CD8-positive, alpha-beta memory T cell (primary cell): ENCODE measurements at places on chromosomes 6 and 20. TPM values are rescaled to one million over a fixed set of nuclear protein-coding genes. Genes with fewer than 3 reads are reported as not detected.

DNA sequence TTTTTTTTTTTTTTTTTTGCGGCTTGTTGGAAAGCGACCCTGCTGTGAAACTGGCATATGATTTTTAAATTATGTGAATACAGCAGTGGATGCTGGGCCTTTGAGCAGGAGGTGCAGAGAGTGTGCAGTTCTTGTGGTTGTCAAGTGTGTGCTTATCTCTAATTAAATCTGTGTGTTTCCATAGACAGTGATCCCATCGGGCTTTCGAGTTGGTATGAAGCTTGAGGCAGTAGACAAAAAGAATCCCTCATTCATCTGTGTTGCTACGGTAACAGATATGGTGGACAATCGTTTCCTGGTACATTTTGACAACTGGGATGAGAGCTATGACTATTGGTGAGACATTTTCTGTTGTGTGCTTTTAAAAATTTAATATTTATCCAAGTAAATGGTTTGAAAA, 52.4 kb downstream of the L3MBTL3 start:
- no peak for DNase-seq
- H3K36me3 ChIP-seq = no peaks in the 10 kb centered on the region
- no peak overlapping the region for H3K27ac ChIP-seq
- H3K4me3 ChIP-seq = no peak overlapping the region
- H3K4me1 ChIP-seq = no peaks in the 10 kb centered on the region
- H3K27me3 ChIP-seq = no peaks in the 10 kb centered on the region

DNA sequence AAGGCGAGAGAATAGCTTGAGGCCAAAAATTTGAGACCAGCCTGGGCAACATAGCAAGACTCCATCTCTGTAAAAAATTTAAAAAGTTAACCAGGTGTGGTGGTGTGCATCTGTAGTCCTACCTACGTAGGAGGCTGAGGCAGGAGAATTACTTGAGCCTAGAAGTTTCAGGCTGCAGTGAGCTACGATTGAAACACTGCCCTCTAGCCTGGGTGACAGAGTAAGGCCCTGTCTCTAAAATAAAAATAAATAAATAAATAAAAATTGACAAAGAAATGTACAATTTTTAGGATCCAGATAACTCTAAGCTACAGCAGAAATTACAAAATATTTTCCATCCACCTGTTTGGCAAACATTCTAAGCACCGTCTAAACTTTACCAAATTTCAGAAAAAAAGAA, 941.0 kb upstream of the ADGRB3 start:
- no peak overlapping the region for H3K27ac ChIP-seq
- no peaks in the 10 kb centered on the region for H3K27me3 ChIP-seq
- no peak for DNase-seq
- no peaks in the 10 kb centered on the region for H3K4me1 ChIP-seq
- H3K36me3 ChIP-seq = no peaks in the 10 kb centered on the region

- no peak for DNase-seq
- H3K27me3 ChIP-seq = no peaks in the 10 kb centered on the region
- H3K4me3 ChIP-seq = no peak overlapping the region
- H3K27ac ChIP-seq = peak overlapping the region; percentile 7
- no peaks in the 10 kb centered on the region for H3K36me3 ChIP-seq
Measured at GRCh38 chr6:79538106-79538971, 1.1 kb upstream of the LCA5 start.

DNA sequence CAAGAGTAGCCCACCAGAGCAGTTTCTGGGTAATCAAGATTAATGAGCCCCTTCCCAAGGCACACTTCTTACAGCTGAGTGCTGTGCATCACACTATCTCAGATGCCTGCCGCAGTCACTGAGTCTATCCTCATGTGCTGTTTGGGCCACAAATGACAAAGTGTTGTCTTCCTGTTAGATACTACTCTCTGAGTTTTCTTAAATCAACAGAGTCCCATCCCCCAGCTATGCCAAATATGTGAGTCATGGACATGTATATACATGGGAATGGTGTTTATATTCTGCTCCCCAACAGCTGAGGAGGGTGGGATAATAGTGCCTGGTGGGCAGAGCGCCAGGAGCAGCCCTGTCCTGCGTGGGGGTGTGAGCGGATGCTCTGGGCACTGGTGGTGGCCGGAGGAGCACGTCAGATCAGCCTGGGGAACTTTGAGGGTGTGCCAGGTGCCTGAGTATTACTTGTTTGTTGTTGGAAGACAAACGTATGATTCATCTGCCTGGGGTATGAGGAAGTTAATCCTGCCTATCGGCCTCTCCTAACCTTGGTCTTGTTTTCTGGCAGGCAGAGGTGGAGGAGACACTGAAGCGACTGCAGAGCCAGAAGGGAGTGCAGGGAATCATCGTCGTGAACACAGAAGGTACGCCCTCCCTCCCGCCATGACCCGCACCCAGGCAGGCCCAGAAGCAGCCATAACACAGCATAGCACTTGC, 9.6 kb downstream of the DYNLRB1 start:
- peaks cover 10% of the 10 kb centered on the region for H3K4me1 ChIP-seq
- DNase-seq = no peak
- peaks cover 38% of the 10 kb centered on the region for H3K36me3 ChIP-seq
- no peak overlapping the region for H3K27ac ChIP-seq
- H3K4me3 ChIP-seq = no peak overlapping the region

- DNase-seq = no peak
- H3K27ac ChIP-seq = no peak overlapping the region
- H3K4me1 ChIP-seq = peaks cover 2% of the 10 kb centered on the region
- H3K27me3 ChIP-seq = no peaks in the 10 kb centered on the region
Measured at GRCh38 chr6:35926509-35927215, 5.8 kb upstream of the SRPK1 start.

GRCh38 chr6:17269840-17270239, 11.3 kb upstream of the RBM24 start:
- H3K4me3 ChIP-seq = no peak overlapping the region
- no peaks in the 10 kb centered on the region for H3K27me3 ChIP-seq
- no peaks in the 10 kb centered on the region for H3K4me1 ChIP-seq
- H3K36me3 ChIP-seq = no peaks in the 10 kb centered on the region
- DNase-seq = no peak

C20orf204 gene
- polyA plus RNA-seq = 0.40 TPM

RAMACL gene
- 0.15 TPM for polyA plus RNA-seq

DNA sequence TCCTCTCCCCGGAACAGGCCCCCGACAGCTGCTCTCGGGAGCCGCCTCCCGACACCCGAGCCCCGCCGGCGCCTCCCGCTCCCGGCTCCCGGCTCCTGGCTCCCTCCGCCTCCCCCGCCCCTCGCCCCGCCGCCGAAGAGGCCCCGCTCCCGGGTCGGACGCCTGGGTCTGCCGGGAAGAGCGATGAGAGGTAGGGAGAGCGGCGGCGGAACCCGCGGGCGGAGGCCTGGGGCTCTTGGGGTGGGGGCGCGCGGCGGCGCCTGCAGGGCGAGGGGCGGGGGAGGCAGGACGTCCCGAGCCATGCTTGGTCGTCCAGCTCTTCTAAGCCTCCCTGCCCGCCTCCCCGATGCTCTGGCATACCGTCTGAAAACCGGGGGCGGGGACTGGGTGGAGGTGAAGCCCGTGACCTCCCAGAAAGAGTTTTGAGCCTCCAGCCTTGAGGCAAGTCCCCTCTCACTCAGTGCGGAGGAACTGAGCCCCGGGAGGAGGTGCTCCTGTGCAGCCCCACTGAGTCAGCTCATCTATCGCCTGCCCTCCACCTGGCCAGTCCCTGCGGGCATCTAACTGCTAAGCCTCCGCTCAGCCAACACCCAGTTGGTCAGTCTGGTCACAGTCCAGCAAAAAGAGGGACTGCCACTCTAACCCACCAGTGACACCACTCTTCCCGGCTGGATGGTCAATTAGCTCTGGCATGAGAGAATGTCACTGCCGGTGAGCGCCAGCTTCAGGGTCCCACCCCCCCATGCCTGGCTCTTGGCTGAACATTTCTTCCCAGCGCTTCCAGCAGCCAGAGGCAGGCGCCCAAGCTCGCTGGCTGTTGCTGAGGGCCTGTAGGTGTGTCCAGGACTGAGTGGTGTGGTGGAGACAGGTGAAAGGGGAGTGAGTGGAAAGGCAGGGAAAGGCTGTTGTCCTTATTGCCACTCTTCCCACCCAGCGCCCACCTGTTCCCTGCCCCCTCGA, 482 bp downstream of the DDR1 start:
- H3K27ac ChIP-seq = peak overlapping the region; percentile 76
- no peaks in the 10 kb centered on the region for H3K36me3 ChIP-seq
- H3K4me3 ChIP-seq = peak overlapping the region; percentile 62
- H3K27me3 ChIP-seq = no peaks in the 10 kb centered on the region
- peaks cover 34% of the 10 kb centered on the region for H3K4me1 ChIP-seq

HNF4A gene
- not detected for polyA plus RNA-seq

GRCh38 chr6:45472382-45472781, 94.6 kb upstream of the SUPT3H start:
- H3K4me3 ChIP-seq = no peak overlapping the region
- H3K27ac ChIP-seq = no peak overlapping the region
- H3K36me3 ChIP-seq = no peaks in the 10 kb centered on the region
- no peaks in the 10 kb centered on the region for H3K27me3 ChIP-seq
- no peaks in the 10 kb centered on the region for H3K4me1 ChIP-seq

- H3K4me1 ChIP-seq = no peaks in the 10 kb centered on the region
- no peaks in the 10 kb centered on the region for H3K27me3 ChIP-seq
- H3K36me3 ChIP-seq = no peaks in the 10 kb centered on the region
- no peak overlapping the region for H3K4me3 ChIP-seq
- H3K27ac ChIP-seq = no peak overlapping the region
Measured at GRCh38 chr6:143694013-143694412, 16.2 kb downstream of the PHACTR2 start.

GRCh38 chr20:8803065-8803464, 265.8 kb upstream of the PLCB4 start:
- H3K4me1 ChIP-seq = no peaks in the 10 kb centered on the region
- no peaks in the 10 kb centered on the region for H3K36me3 ChIP-seq
- H3K27ac ChIP-seq = no peak overlapping the region
- DNase-seq = no peak
- no peaks in the 10 kb centered on the region for H3K27me3 ChIP-seq

DNA sequence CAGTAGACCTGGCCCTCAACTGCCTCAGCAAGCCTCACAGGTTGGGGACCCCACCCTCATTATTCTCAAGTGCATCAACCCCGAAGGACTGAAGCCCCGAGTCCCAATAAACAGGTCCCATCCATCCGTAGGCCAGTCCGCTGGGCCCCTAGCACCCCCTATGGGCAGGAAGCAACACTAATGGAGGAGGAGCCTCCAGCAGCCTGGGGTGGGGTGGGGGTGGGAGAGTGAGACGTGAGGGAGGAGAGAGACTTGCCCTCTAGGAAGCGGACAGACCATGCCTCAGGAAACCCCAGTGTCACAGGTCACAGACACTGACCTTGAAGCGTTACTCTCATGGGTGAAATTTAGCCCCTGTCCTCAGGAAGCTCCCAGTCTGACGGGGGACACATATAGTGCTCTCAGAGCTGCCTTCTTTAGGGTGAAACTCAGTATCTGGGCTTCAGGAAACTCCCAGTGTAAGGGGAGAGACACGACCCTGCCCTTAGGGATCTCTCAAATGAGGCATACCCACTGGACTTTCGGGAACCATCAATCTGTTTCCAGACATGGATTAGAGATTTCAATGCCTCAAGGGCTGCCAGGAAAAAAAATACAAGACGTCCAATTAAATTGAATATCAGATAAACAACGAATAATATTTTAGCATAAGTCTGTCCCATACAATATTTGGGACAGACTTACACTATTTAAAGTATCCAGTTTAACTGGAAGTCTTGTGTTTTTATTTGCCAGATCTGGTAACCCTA, 125.8 kb downstream of the MRPL14 start:
- H3K4me3 ChIP-seq = no peak overlapping the region
- no peak overlapping the region for H3K27ac ChIP-seq
- H3K4me1 ChIP-seq = peaks cover 5% of the 10 kb centered on the region

GPR6 gene
- polyA plus RNA-seq = not detected

SOX4 gene
- 0.37 TPM for polyA plus RNA-seq

GRCh38 chr6:108716801-108717791, 131.1 kb upstream of the ARMC2 start:
- DNase-seq = no peak
- H3K27ac ChIP-seq = no peak overlapping the region
- no peaks in the 10 kb centered on the region for H3K36me3 ChIP-seq
- H3K27me3 ChIP-seq = no peaks in the 10 kb centered on the region
- H3K4me1 ChIP-seq = peaks cover 21% of the 10 kb centered on the region
- no peak overlapping the region for H3K4me3 ChIP-seq

GRCh38 chr6:97665446-97665845, 382.4 kb upstream of the MMS22L start:
- no peak overlapping the region for H3K4me3 ChIP-seq
- no peak for DNase-seq

- H3K4me3 ChIP-seq = no peak overlapping the region
- peaks cover 8% of the 10 kb centered on the region for H3K36me3 ChIP-seq
- H3K27ac ChIP-seq = no peak overlapping the region
Measured at GRCh38 chr6:25086500-25087091, 150.8 kb upstream of the RIPOR2 start.

- peak overlapping the region; percentile 24 for H3K27ac ChIP-seq
- no peak overlapping the region for H3K4me3 ChIP-seq
- H3K36me3 ChIP-seq = peaks cover 31% of the 10 kb centered on the region
- H3K4me1 ChIP-seq = peaks cover 14% of the 10 kb centered on the region
Measured at GRCh38 chr6:37483917-37484785, 15.5 kb downstream of the CCDC167 start.

CCDC167 gene
- 181 TPM for polyA plus RNA-seq

DNA sequence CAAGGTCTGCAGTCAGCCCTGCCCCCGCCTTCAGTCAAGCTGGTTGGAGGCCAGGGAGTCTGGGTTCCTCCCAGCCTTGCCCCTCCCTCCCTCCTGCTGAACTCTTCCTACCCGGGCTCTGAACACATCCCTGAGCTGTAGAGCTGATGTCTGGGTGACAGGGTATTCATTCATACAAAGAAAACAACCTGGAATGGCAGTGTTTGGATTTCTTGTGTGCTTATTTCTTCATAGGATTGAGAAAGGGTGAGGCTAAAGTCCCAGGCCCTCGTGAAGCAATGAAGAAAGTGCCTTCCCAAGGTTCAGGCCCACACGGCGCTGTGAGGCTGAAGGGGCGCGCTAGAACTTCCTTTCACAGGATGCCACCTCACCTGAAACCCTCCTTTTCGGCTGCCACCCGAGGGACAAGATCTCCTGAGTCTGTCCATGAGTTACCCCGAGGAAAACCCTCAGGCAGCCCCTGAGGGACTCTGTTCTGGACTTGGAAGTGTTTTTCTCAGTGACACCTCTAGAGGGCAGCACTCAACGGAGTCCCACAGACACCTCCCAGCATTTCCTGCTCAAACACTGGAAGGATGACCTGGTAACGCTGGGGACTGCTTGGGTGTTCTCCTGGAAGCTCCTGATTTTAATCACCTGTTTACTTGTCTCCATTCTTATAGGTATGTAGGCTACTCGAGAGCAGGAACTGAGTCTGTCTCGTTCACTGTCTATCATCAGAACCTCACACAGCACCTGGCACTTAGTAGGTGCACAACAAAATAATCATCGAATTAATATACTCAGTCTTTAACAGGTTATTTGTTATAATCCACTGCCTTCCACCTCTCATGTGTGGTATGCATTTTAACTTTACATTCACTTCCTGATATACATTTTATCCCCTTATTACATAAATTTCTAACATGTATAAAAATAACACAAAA, 11.8 kb upstream of the GSTA1 start:
- no peak overlapping the region for H3K4me3 ChIP-seq
- DNase-seq = peak; percentile 21
- no peaks in the 10 kb centered on the region for H3K27me3 ChIP-seq
- H3K36me3 ChIP-seq = no peaks in the 10 kb centered on the region
- H3K27ac ChIP-seq = no peak overlapping the region
